ENCODE measurements at places on chromosomes 16 and 17.

GRCh38 chr17:6651919-6652452 lies 424 bp downstream of the C17orf100 start:
- DNase-seq: no peak

DNA sequence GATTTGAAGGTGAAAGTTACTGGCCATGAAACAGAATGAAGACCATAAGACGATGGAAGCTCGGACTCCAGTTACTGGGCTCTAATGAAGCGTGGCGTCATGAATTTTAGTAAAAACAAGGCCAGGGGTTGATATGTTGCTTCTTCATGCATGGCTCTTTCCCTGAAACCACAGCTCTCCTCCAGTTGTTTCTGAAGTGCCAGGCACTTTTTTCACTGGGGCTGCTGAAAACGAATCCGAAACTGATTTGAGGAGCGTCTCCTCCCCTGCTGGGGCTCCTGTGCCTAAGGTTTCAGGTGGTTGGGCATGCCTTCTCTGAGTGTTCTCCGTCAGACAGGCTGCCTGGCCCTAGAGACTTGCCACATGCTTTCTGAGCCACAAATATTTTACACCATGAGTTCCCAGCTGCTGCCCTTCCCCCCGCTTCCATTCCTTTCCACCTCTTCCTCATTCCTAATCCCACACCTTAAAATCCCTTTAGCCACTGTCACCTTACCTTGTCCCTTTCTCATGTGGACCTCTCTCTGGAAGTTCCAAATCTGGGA lies 3.7 kb upstream of the MYL4 start:
- DNase-seq: no peak

DNA sequence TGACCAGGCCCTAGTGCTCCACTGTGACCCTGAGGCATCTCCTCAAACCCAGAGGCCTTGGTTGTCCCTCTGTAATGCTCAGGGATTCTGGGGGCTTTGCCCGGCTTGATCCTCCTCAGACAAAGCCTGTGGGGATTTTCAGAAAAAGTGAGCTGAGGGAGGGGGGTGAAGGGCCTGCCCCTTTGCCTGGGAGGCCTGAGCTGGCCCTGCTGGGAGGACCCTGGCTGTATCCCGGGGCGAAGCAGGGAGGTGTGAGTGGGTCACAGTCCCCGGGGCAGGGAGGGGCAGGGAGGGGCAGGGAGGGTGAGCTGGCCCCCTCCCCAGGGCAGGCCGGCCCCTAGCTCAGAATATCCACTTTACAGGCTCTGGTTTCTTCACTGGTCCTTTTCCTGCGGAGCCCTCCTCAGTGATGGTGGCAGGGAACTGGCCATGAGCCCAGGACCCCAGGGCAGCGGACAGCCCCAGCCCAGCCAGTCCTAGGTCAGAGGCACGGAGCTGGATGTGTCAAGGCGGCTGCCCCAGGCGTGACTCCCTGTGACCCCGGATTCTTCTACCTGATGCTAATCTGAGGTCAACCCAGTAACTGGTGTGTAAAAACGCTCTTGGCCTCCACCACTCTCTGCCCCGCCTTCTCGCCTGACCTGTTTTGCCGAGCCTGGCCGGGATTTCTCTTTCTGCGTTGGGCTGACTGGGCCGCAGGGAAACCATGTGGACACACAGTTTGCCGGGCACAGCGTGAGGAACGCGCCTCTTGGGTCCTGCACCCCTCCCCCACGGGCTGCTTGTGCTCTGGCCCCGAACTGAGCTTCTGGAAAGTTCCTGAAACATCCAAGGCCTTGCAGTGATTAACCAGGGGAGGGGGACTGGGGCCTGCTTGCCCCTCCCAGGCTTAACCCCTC lies 5.8 kb upstream of the FASN start:
- no peak for DNase-seq

DNA sequence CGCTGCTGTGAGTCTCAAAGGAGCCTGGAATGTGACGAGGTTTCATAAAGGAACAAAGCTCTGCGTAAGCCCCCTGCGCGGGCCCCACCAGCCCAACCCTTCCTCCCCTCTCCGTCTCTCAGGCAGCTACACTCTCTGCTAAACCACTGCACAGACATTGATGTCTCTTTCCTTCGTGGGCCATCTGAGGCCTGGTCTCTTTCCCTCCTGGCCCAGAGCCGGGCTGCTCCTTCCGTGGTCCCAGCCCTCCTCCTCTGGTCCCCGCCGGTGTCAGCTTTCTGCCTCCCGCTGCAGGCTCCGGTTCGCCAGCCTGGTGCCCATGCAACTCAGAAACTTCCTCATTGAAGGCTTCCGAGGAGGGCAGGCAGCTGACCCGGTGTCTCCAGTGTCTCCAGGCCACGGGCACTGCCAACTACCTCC lies 7.4 kb downstream of the SCARF1 start:
- DNase-seq: no peak

- DNase-seq: no peak
These were observed 7.2 kb upstream of the CCL8 start for GRCh38 chr17:34312080-34312479.

DNA sequence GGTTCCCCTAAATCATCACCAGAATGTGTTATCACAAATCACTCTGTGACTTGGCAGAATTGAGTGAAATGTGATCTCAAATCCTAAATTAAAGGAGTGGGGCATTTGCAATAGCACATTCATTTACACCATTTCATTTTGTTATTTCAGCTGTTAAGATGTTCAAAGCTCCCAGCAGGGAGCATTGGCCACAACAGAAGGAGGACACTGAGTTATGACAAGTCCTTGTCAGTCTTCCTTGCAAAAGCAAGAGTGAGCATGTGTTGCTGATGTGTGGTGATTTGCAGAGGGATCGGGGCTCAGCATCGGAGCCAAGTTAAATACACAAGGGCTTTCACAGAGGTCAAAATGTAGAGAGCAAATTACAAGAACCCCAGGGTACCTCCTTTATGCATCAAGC lies 372.2 kb upstream of the CDH5 start:
- no peak for DNase-seq

- no peak for DNase-seq
These were observed 508 bp upstream of the TMC8 start for GRCh38 chr17:78130090-78130436.

DNA sequence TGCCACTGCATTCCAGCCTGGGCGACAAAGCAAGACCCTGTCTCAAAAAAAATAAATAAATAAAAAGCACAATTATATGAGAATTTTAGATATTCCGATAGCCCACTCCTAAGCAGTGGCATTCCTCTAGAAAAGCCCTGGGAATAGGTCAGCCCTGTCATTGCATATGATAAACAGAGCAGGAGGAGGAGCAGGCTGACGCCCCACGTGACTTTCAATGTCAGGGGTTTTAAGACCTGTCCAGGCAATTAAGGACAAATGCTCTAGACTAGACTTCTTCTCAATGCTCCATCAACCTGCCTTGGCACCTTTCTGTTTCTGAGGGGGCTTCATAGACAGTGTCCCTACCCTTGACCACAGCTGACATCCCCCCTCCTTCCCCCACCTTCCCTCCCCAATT lies 7.5 kb downstream of the TOM1L2 start:
- DNase-seq: no peak

- DNase-seq: no peak
These were observed 5.3 kb upstream of the CAVIN1 start for GRCh38 chr17:42428141-42428944.

DNA sequence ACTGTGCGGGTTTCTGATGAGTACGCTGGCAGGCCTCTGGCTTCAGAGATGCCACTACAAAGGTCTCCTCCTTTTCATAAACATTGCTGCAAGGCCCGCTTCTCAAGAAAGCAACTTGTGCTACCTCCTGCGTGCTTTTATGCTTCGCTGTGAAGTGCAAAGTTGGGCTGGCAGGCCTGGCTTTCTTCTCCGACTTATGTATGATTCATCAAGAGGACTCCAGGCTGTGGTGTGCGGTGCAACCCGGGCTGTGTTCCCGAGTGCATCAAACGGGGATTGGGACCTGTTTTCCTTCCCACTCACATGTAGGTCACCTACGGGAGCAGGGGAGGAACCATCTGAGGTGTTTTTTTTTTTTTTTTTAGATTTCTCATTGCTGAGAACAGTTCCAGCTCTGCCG lies 534.1 kb downstream of the WWOX start:
- DNase-seq: no peak

DNA sequence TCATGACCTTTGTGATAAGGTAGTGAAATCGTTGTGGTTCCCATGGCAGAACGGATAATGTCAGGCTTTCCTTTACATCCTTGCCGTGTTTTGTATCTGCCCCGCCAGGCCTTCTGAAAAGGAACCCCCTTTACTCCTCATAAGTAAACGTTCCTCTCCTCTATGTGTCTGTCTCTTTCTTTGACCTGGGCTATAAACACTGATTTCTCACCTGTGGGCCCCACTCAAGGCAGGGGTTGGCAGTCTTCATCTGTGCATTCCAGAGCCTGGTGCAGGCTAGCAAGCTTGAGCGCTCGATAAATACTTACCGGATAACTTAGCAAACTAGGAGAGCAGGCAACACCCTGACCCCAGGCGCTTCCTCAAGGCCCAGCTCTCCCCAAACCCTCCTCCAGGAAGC lies 7.3 kb upstream of the HAP1 start:
- no peak for DNase-seq

DNA sequence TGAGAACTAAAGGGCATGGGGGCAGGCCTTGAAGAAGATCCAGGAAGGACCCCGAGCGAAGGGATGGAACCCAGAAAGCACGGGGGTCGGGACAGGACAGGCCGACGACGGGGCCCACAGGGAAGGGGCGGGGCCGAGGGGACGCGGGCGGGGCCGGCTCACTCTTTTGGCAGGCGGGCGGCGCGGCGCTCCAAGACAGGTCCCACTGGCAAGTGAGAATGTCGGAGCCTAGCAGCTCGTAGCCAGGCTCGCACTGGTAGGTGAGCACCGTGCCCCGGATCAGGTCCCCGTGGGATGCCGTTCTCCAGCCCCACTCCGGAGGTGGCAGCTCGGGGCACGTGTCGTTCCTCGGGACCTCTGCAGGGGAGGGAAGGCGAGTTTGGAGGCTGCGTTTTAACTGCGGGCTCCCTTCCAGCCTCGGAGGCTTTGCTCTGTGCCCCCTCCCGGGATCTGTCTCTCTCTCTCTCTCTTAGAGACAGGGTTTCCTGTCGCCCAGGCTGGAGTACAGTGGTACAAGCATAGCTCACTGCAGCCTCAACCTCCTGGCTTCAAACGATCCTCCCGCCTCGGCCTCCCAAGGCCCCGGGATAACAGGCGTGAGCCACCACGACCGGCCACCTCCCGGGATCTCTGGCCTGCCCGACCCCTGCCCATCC lies 13.7 kb upstream of the CDIPT start:
- DNase-seq: no peak

- DNase-seq: no peak
These were observed 467.3 kb downstream of the KCNJ2 start for GRCh38 chr17:70636517-70637133.

- no peak for DNase-seq
These were observed 145.8 kb upstream of the CDH5 start for GRCh38 chr16:66220702-66221101.

DNA sequence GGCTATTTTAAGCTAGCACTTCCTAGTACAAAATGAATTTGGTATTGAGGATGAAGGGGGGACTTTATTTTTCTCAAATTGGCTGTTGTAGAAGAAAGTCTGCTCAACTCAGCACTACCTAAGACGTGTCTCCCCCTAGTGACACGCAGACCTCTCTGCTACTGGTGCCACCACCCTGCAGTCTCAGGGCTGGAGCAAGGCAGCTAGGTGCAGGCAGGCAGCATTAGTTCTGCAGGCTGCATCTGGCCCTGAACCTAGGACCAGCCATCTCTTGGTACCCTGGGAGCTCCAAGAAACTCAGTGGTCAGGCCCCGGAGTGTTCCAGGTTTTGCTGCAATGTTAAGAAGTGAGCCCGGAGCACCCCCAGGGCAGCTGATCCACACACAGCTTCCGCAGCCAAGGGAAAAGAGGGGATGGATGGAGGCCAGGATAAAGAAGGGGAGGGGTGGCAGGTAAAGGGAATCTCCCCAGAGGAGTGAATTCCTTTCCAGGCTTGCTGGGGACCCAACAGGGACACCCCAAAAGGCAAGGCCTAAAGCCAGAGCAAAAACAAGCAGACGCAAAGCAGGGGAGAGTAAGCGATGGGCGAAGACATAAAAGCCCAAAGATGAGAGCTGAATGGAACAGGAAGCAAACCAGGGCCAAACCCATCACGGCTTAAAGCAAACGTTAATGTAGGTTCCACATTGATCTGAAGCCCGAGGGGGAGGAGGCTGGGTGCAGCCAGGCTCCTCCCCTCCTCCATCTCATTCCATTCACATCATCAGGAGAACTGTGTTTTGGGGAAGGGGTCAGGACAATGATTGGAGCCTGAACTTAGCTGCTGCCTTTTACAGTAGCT lies 200.5 kb downstream of the ZFHX3 start:
- no peak for DNase-seq

DNA sequence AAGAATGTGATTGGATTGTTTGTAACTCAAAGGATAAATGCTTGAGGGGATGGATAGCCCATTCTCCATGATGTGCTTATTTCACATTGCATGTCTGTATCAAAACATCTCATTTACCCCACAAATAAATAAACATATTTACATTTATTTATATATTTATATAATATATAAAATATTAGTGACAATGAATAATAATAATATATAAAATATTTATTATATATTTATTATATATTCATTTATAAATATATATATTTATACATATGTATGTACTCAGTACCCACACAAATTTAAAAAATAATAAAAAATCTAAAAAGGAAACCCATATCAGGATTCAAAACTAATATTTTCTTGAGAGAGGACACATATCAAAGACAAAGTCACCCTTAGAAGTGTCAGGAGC lies 429.9 kb downstream of the KCNJ2 start:
- no peak for DNase-seq

DNA sequence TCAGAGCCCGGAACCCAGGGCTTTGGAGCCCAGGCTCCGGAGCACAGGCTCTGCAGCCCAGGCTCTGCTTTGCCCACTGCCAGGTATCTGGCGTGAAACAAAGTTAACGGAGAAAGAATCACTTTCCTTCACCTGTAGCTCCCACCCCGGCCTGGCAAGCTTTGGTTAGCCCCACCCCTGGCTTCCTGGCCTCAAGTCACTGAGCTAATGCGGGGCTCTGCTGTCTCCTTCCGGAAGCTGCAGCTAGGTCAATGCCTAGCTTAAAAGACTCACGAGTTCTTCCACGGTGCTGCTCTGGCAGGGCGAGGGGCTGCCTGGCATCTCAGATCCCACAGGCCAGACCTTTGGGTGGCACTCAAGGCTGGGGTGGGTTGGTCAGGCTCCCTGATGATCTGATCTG lies 21.1 kb upstream of the SPPL2C start:
- no peak for DNase-seq

- no peak for DNase-seq
These were observed 487 bp downstream of the TSR1 start for GRCh38 chr17:2335726-2336214.

- DNase-seq: peak; percentile 77
These were observed at the start of gene UBALD1 for GRCh38 chr16:4614571-4615383. Gene UBALD1 (minus strand): TSS chr16:4614888. CDS start chr16:4614797, 91 bp downstream.

- DNase-seq: no peak
These were observed 5.1 kb downstream of the CLEC16A start for GRCh38 chr16:10949424-10949970.

Measured in mesothelial cell of epicardium (in vitro differentiated cells).